ENCODE measurements at places on chromosomes 12 and 14. TPM values are rescaled to one million over a fixed set of nuclear protein-coding genes. Genes with fewer than 3 reads are reported as not detected.

MFAP5 gene
- 1.5 TPM for polyA plus RNA-seq

TMEM63C gene
- 1.2 TPM for polyA plus RNA-seq

DNA sequence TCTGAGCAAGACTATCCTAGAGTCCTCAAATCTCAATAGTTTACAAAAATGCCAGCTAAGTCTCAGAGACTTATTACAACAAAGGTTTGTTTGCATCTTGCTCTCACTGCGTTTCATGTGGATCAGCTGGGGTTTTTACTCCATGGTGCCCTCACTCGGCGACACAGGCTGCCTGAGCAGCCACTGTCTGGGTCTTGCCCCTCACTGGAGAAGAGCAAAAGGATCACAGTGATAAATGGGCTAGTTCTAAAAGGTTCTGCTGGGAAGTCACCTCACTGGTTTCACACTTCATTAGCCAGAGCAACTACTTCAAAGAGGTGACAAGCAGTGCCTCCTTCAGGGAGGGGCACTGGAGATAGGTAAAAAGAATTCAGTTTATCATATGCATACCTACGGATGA is 392.0 kb downstream of the RPL10L start:
- no peak for DNase-seq

DNA sequence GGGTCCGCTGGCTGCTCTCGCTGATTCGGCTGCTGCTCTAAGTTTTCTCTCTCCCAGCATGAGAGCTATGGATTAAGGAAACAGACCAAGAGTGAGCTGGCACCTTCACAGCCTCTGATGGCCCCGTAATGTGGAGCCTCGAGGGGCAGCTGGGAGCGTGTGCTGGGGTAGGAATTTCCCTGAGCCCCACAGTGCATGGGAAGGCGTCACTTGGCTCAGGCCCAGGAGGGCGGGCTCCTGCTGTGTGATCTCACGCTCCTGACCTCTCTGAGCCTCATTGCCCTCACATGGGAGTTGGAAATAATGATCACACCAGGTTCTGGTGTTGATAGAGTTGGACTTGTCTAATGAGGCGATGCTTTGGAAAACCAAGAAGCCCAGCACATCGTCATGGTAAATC is 238.6 kb upstream of the CRY1 start:
- DNase-seq: no peak

Data from right renal pelvis (tissue), 4 donors.